ENCODE measurements at places on chromosomes 13 and 19.
A peak's percentile ranks its signal among the peaks of the same experiment; 100 is the strongest.

DNA sequence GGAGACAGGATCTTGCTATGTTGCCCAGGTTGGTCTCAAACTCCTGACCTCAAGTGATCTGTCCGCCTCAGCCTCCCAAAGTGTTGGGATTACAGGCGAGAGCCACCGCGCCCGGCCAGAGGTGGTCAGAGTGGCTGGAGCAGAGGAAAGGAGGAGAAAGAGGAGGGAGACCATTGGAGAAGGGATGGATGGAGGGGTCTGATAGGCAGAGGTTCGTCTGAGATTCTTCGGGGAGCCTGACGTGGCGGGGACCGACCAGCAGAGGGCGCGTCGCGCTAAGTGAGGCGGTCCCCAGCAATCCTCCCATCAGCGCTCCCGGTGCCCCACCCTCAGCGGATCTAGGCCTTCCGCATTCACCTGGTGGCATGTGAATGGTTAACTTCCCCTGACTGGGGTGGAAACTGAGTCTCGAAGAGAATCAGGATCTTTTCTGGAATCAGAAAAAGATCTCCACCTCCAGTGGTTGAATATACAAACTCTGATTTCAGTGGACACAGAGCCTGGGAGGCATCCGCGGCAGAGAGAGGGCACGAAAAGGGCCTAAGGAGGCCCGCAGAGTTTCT lies 8.8 kb downstream of the GTPBP3 start:
- H3K27me3 ChIP-seq = no peaks in the 10 kb centered on the region
- H3K4me1 ChIP-seq = no peaks in the 10 kb centered on the region
- DNase-seq = peak; percentile 60

GRCh38 chr19:54186351-54186750 lies 3.0 kb downstream of the MBOAT7 start:
- H3K36me3 ChIP-seq = no peaks in the 10 kb centered on the region
- no peak overlapping the region for H3K27ac ChIP-seq
- no peak for DNase-seq
- no peaks in the 10 kb centered on the region for H3K4me1 ChIP-seq
- no peaks in the 10 kb centered on the region for H3K27me3 ChIP-seq

GRCh38 chr13:92513672-92514071 lies 712.9 kb upstream of the GPC6 start:
- no peak overlapping the region for H3K27ac ChIP-seq
- no peak overlapping the region for H3K4me3 ChIP-seq
- H3K36me3 ChIP-seq = no peaks in the 10 kb centered on the region

GRCh38 chr13:37716420-37717195 lies 118.0 kb upstream of the POSTN start:
- no peaks in the 10 kb centered on the region for H3K4me1 ChIP-seq
- no peak overlapping the region for H3K27ac ChIP-seq
- H3K27me3 ChIP-seq = no peaks in the 10 kb centered on the region
- H3K36me3 ChIP-seq = no peaks in the 10 kb centered on the region

GRCh38 chr19:33430674-33431277 lies 57.3 kb downstream of the CEBPG start:
- H3K4me1 ChIP-seq = peaks cover 13% of the 10 kb centered on the region
- H3K4me3 ChIP-seq = no peak overlapping the region
- DNase-seq = peak; percentile 69
- no peaks in the 10 kb centered on the region for H3K27me3 ChIP-seq

DNA sequence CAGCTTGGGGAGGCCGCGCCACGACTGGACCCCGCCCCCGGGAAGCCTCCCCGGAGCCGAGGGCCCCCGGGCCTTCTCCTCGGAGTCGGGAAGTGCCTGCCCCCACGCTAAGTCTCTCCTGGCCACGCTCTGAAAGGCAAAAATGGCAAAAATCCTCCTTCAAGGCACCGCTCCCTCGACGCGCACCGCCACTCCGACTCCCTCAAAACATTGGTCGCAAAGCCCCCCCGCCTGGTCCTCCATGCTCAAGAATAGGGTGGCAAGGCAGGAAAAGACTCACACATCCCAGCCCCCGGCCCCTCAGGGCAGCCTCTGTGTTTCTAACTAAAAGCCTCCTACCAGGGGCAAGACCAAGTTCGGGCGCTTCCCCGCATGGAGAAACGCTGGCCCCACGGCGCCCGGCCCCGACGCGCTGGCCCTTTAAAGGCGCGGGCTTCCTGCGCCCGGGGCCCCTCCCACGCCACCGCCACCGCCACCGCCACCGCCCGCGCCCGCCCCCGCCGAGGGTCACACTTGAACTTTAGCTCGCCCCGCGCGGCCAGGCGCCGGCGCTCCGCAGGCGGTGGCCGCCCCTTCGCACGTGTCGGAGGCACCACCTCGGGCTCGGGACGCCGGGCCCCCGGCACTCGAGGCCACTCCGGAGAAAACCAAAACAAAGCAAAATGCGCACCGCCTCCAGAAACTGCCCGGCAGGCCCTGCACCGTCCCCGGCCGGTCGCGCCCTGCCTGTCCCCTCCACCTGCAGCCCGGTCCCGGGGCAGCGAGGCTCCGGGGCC lies 1.9 kb downstream of the FOXO1 start:
- no peaks in the 10 kb centered on the region for H3K4me1 ChIP-seq
- peak overlapping the region; percentile 98 for H3K27ac ChIP-seq
- no peaks in the 10 kb centered on the region for H3K36me3 ChIP-seq

GRCh38 chr19:19468424-19469050 lies 46.8 kb downstream of the TSSK6 start:
- no peak overlapping the region for H3K27ac ChIP-seq
- H3K27me3 ChIP-seq = no peaks in the 10 kb centered on the region
- no peak overlapping the region for H3K4me3 ChIP-seq

DNA sequence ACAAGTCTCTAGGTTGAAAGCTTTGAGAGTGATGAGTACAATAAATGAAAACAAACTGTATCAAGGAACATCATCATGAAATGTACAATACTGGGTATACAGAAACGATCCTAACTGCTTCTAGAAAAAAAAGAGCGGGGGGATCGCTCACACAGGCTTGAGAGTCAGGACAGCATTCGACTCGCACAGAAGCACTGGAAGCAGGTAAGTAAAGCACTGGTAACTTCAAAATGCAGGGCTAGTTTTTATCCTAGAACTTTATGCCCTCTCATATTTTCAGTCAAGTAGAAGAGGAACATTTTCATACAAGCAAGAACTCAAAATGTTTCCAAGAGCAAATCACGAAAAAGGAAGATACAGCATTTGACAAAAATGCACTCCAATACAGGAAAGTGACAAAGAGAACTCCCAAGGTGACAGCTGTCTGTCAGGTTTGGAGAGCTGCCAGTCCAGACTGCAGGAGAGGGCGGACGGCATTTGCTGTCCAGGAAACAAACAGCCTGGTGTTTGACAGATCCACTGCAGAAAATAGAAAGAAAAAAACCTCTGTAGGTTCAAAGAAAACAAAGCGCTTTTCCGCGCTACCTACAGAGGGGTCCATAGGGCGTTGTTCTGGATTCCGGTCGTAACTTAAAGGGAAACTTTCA lies 58.2 kb upstream of the XPO4 start:
- DNase-seq = no peak
- no peaks in the 10 kb centered on the region for H3K36me3 ChIP-seq
- H3K4me1 ChIP-seq = no peaks in the 10 kb centered on the region

GRCh38 chr19:2032296-2032941 lies 16.9 kb upstream of the BTBD2 start:
- H3K36me3 ChIP-seq = no peaks in the 10 kb centered on the region
- H3K4me3 ChIP-seq = peak overlapping the region; percentile 3
- peaks cover 11% of the 10 kb centered on the region for H3K4me1 ChIP-seq
- peak; percentile 98 for DNase-seq
- peak overlapping the region; percentile 100 for H3K27ac ChIP-seq
- no peaks in the 10 kb centered on the region for H3K27me3 ChIP-seq

DNA sequence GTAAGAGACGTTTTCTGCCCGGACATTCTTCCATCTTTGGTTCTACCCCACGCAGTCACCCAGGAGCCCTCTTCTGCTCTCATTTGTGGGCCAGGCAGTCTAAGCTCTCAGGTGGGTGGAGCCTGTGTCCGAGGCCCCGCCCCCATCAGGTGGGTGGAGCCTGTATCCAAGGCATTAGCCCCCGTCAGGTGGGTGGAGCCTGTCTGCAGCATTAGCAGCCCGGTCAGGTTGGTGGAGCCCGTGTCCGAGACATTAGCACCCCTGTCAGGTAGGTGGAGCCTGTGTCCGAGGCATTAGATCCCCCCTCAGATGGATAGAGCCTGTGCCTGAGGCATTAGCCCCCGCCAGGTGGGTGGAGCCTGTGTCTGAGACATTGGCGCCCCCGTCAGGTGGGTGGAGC lies 45.5 kb upstream of the C13orf46 start:
- no peaks in the 10 kb centered on the region for H3K4me1 ChIP-seq
- no peak overlapping the region for H3K4me3 ChIP-seq
- H3K27me3 ChIP-seq = no peaks in the 10 kb centered on the region
- DNase-seq = no peak

GRCh38 chr13:109644069-109644750 lies 142.2 kb downstream of the IRS2 start:
- peak; percentile 12 for DNase-seq
- H3K36me3 ChIP-seq = no peaks in the 10 kb centered on the region
- H3K27ac ChIP-seq = peak overlapping the region; percentile 74
- no peaks in the 10 kb centered on the region for H3K4me1 ChIP-seq

DNA sequence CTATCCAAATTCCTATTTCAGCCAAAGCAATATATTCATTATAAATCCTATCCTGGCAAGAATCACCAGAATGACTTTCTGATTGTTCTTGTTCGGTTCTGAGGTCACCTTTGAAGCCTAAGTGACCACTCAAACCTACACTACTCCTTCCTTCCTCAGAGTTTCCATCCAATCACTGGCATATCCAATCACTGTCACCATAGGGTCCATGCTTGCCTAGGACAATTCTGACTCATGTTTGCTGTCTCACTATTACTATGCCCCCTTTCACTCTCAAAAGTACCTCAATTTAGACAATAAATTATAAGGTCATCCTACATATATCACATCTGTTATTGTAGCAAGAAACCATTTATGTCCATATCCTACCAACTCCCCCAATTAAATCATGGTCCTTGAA lies 58.9 kb downstream of the UBL3 start:
- DNase-seq = no peak
- no peaks in the 10 kb centered on the region for H3K4me1 ChIP-seq
- H3K4me3 ChIP-seq = no peak overlapping the region
- no peak overlapping the region for H3K27ac ChIP-seq

GRCh38 chr19:43265664-43266025 lies 3.7 kb downstream of the PSG9 start:
- H3K27me3 ChIP-seq = no peaks in the 10 kb centered on the region
- H3K4me1 ChIP-seq = no peaks in the 10 kb centered on the region
- H3K36me3 ChIP-seq = no peaks in the 10 kb centered on the region
- no peak overlapping the region for H3K27ac ChIP-seq

- no peak overlapping the region for H3K4me3 ChIP-seq
- DNase-seq = no peak
- no peaks in the 10 kb centered on the region for H3K4me1 ChIP-seq
- H3K36me3 ChIP-seq = no peaks in the 10 kb centered on the region
These were observed 30.1 kb downstream of the OPA3 start for GRCh38 chr19:45554481-45554880.

DNA sequence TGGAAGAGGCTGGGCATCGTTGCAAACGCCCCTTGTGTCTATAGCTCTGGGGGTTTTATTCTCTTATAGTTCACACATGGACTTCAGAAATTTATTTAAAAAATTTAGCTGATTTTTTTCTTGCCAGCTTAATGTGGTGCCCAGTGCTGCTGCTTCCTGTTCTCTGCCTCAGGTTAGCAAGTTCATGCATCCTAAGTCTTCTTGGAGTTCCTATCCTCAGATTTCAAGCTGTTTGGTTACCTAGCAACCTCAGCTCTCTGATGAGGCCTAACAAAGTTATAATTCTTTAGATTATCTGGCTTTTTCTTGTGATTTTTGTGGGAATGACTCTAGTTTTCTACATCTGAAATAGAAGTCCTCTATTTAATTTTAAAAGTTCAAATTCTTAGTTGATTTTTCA lies 250.9 kb downstream of the MAB21L1 start:
- no peaks in the 10 kb centered on the region for H3K27me3 ChIP-seq
- H3K36me3 ChIP-seq = no peaks in the 10 kb centered on the region
- H3K4me3 ChIP-seq = no peak overlapping the region
- H3K27ac ChIP-seq = no peak overlapping the region
- H3K4me1 ChIP-seq = no peaks in the 10 kb centered on the region

- H3K27ac ChIP-seq = peak overlapping the region; percentile 53
- no peaks in the 10 kb centered on the region for H3K36me3 ChIP-seq
- H3K4me1 ChIP-seq = peaks cover 14% of the 10 kb centered on the region
- H3K27me3 ChIP-seq = no peaks in the 10 kb centered on the region
These were observed 72.4 kb downstream of the STK24 start for GRCh38 chr13:98504371-98504963.

DNA sequence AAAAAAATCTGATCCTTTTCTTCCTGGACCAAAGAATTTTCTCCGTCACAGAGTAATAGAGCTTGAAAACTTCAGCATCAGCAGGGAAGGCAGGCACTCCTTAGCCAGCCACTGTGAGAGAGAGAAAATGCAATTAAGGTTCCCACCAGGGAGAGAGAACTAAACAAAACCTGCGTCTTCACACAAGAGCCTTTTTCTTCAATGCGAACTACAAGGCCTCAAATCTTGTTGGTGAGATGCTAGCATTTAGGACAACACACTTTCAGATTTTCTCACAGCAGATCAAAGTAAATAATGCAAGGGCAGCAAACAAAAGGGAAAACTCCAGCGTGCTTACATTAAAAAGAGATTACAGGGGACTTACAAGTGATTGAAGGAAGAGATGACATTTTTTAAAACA lies 80.1 kb downstream of the DACH1 start:
- no peaks in the 10 kb centered on the region for H3K4me1 ChIP-seq
- no peak overlapping the region for H3K4me3 ChIP-seq
- no peak for DNase-seq
- no peaks in the 10 kb centered on the region for H3K36me3 ChIP-seq

GRCh38 chr13:35720690-35721554 lies 244.4 kb upstream of the MAB21L1 start:
- no peaks in the 10 kb centered on the region for H3K36me3 ChIP-seq
- H3K4me1 ChIP-seq = no peaks in the 10 kb centered on the region
- H3K27ac ChIP-seq = no peak overlapping the region
- no peaks in the 10 kb centered on the region for H3K27me3 ChIP-seq

GRCh38 chr19:6534451-6535093 lies 3.7 kb downstream of the TNFSF9 start:
- H3K27me3 ChIP-seq = no peaks in the 10 kb centered on the region
- no peaks in the 10 kb centered on the region for H3K36me3 ChIP-seq
- H3K4me3 ChIP-seq = no peak overlapping the region
- peaks cover 9% of the 10 kb centered on the region for H3K4me1 ChIP-seq

DNA sequence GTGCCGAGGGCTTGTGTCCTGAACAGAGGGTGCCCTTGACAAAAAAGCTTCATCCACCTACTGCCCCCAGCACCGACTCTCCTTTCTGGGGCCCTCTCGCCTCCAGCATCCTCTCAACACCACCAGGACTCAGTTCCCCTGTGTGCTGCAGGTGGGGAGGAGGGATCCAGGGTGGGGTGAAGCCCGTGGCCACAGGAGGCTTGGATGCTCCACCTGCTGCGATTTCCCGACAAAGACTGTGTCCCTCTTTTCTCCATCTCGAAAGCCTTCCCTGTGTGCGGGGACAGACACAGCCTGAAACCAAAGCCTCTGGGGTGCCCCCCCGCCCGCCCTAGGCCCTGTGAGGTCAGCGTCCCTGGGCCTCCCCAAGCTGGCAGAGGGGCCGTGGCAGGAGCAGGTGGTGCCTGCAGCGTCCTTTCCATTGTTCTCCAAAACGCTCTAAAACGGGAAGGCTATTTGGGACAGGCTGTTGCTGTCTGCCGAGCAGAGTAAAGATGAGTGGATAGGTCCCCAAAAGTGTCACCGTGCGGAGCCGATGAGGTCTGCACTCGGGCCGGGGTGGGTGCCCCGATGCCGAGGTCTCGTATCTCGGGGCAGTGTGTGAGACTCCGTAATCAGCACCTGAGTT lies 185.7 kb downstream of the PTPRS start:
- peaks cover 2% of the 10 kb centered on the region for H3K4me1 ChIP-seq
- H3K36me3 ChIP-seq = no peaks in the 10 kb centered on the region
- no peaks in the 10 kb centered on the region for H3K27me3 ChIP-seq

- no peak for DNase-seq
- peaks cover 4% of the 10 kb centered on the region for H3K27me3 ChIP-seq
- H3K36me3 ChIP-seq = no peaks in the 10 kb centered on the region
- H3K27ac ChIP-seq = no peak overlapping the region
- H3K4me3 ChIP-seq = no peak overlapping the region
These were observed 951 bp upstream of the MTUS2 start for GRCh38 chr13:28819046-28819730.

Data from prostate gland (tissue), 2 donors.